B cell (primary cell): ENCODE measurements at places on chromosomes 5 and 9.

DNA sequence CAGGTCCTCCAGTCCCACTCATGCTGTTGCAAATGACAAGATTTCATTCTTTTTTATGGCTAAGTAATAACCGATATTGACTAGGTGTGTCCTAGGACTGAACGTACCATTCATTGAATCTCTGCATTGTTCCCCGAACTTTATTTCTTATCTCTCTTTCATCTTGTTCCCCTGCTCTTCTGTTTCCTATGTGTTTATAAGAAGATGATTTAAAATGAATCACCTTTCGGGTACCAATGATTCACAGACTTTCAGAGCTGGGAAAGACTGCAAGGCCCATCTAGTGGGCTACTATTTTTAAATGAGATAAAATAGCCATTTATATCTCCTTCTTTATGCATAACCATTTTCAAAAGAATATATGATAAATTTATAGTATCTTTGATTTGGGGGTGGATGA, 133.0 kb downstream of the CDH18 start:
- no peak for DNase-seq

GRCh38 chr5:105767267-105767666, 1903.5 kb downstream of the EFNA5 start:
- no peak for DNase-seq

DNA sequence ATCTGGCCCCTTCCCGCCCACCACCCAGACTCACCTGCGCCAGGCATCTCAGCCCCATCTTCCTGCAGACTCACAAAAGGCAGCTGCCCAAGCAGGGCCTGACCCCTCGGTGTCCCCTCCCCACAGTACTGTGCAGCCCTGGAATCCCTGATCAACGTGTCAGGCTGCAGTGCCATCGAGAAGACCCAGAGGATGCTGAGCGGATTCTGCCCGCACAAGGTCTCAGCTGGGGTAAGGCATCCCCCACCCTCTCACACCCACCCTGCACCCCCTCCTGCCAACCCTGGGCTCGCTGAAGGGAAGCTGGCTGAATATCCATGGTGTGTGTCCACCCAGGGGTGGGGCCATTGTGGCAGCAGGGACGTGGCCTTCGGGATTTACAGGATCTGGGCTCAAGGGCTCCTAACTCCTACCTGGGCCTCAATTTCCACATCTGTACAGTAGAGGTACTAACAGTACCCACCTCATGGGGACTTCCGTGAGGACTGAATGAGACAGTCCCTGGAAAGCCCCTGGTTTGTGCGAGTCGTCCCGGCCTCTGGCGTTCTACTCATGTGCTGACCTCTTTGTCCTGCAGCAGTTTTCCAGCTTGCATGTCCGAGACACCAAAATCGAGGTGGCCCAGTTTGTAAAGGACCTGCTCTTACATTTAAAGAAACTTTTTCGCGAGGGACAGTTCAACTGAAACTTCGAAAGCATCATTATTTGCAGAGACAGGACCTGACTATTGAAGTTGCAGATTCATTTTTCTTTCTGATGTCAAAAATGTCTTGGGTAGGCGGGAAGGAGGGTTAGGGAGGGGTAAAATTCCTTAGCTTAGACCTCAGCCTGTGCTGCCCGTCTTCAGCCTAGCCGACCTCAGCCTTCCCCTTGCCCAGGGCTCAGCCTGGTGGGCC, 1.9 kb downstream of the IL13 start:
- no peak for DNase-seq

DNA sequence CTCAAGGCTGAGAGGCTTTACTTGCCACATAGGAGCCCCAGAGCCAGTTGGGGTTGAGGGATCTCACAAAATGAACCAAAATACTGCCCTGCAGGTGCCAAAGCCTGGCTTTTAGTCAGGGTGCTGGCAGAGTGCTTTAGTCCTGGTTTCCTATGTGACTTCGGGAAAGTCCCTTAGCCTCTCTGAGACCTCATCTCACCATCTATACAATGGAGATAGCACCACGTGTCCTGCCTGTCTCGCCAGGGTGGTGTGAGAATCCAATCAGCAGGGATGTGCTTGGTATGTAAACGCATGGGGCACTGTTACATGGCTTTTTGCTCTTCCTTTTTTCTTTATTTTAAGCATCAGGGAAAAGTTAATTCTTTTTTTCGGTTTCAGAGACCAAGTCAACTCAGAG, 68.3 kb downstream of the SHB start:
- DNase-seq: no peak

DNA sequence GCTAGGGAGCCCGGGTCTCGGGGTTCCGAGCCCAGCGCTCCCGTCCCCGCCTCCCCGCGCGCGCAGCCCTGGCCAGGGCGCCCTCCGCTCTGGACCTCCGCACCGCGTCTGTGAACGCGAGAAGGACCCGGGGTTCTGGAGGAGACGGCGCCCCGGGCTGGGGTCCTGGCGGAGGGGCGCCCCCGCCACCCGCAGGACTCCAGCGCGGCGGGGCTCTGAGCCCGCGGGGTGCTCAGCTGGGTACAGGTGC, 431 bp downstream of the TMOD1 start:
- DNase-seq: no peak

GRCh38 chr5:132279801-132280200, 14.4 kb upstream of the SLC22A4 start:
- DNase-seq: no peak

- no peak for DNase-seq
These were observed at the start of gene FRRS1L for GRCh38 chr9:109166771-109167601. TSS of gene FRRS1L (minus strand) at chr9:109167249. CDS start at chr9:109167138, 111 bp downstream.

DNA sequence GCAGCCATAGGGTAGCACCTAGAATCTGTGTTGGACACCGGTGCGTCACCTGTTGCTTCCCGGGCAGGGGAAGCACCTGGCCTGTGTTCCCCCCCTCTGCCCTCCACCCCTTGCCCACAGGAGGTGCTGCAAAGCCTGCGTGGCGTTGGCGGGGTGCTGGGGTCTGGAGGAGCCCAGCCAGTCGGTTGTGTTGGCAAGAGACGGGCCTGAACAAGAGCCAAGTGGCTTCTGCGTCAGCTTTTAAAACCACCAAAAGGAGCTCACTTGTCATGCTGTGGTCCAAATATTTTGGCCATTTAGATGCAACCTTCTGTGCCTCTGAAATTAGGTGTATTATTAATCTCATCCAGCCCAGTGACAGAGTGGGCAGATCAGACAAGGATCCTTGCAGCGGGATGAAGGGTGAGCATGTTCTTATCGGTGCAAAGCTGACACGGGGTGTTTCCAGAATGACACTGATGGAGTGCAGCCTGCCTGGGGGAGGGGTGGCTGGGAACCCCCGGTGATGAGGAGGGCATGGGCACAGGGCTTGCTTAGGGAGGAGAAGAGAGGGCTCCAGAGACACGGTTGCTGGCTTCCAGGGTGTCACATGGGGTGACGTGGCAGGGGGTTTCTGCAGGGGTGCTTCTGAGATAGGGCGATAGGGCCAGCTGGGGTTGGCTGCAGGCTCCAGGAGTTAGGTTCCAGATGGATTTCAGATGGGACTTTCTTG, 9.7 kb upstream of the RXRA start:
- no peak for DNase-seq

DNA sequence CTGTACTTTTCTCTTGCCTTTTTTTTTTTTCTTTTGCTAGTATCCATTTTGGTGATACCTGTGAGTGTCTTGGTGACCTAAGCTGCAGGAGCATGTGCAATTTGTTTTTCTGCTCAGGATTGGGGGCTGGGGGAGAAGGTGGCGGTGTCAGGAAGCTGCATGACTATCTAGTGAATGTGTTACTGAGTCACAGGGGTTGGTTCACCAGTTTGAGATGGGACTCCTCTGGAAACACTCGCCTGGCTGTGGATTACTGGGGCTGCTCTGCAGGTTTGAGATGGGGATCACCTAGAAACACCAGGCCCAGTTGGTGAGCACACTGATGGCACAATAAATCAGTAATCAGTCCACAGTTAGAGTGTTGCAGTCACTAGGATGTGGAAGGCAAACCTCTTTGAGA, 447.9 kb downstream of the SPATA31D1 start:
- no peak for DNase-seq
